Colonic mucosa (tissue), 4 donors: ENCODE measurements at places on chromosomes 1 and 21. TPM values are rescaled to one million over a fixed set of nuclear protein-coding genes. Genes with fewer than 3 reads are reported as not detected.

- no peak for DNase-seq
Observed at GRCh38 chr1:93253516-93253915, 73.0 kb downstream of the CCDC18 start.

- no peak for DNase-seq
Observed at GRCh38 chr1:8517661-8518489, 200.0 kb downstream of the SLC45A1 start.

- DNase-seq, result no peak
Observed at GRCh38 chr1:36796106-36796590, 238.2 kb downstream of the GRIK3 start.

- no peak for DNase-seq
Observed at GRCh38 chr1:74713849-74714248, 19.0 kb downstream of the CRYZ start.

DNA sequence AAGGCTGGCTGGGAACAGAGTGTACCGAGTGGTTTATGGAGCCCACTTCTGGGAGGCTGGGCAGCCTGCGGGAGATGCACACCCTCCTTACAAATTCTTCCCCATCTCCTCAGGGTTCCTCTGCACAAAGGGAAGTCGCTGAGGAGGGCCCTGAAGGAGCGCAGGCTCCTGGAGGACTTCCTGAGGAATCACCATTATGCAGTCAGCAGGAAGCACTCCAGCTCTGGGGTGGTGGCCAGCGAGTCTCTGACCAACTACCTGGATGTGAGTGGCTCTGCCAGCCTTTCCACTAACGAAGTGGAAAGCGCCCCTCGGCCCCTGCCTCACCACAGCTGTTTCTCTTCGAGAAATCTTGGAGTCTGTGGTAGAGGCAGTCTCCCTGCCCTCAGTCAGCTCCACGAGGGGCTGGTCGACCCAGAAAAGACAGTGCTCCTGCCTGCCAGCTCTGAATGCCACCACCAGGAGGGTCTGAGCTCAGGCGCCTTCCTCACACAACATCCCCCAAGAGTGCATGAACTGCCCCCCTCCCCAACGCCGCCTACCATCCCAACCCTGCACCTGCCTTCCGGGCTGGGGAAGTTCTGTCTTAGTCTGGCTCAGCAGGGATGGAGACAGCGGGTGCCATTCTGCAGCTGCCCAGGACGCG lies 31.8 kb downstream of the PROK1 start:
- DNase-seq, result no peak

DNA sequence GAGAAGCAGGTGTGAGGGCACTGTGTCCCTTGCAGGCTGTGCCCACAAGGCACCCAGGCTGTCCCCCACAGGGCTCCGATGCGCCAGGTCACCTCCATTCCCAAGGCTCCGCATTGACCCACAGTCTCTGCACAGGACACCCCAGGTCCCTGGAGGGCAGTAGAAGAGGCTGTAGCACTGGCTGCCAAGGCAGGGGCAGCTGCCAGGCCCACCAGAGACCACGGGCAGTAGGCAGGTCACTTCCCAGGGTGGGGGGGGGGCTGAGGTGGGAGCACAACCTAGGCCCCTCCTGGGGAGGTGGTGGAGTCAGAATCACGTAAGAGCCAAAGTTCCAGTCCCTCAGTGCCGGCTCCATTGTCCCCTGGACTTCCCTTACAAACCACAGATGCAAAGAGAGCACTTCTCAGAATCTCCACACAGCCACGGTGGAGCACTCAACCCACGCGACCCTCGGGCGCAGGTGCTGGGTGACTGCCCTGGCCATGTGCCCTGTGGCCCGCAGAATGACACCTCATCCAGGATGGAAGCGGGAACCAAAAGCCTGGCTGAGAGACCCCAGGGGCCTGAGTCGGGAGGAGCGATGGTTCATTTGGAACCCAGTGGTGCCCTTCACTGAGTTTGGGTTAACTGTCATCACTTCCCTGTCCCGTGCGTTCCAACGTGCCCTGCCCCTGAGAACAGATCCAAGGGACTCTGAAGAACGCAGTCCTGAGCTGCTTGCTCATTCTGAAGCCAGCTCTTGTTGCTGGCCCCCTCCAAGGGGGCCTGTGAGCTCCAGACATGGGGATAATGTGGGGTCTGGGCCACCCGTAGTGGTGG lies 69.7 kb upstream of the PDE9A start:
- no peak for DNase-seq

- DNase-seq, result no peak
Observed at GRCh38 chr1:170893655-170894297, 41.6 kb upstream of the MROH9 start.

DNA sequence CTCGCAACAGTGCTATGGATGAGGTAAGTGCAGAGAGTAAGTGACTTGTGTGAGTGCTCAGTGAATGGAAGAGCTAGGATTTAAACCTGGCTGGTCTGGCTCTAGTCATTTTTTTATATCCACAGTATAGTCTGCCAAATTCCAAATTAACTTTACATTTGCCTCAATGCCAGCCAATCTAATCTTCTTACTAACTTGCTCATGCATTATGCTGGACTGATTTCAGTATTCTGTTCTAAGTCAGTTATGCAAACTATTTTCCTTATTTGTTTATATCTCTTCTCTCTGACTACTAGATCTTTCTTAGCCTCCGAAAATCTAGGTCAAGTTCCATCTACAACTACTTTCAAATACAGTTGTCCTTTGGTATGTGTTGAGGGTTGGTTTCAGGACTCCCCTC lies 133.3 kb downstream of the XPR1 start:
- no peak for DNase-seq

DNA sequence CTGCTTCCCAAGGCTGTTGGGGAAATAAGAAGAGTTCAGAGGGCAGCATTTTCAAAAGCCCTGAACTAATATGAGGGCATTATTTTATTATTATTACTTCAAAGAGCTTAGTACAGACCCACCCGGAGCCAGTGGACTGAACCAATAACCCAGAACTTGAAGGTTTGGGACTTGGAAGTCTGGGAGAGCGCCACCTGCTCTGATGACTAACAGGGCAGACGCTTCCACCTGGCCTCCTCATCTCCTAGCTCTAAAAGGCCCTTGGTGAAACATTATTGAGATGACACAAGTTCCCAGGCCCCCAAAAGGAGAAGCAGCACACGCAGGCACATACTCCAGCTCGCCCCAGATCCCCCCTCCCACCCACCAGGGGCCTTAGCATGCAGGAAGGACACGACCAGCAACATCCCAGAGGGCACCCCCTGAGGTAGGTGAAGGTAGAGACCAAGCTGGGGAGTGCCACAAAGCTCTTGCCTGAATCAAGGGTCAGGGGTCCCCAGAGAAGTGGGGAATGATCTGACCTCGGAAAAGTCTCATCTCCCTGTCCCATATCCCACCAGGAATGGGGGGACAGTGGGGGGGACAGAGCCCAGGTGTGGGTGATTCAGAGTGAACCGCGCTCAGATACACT lies 1.3 kb downstream of the DLGAP3 start:
- DNase-seq, result peak; percentile 13

- no peak for DNase-seq
Observed at GRCh38 chr1:85058786-85059185, 10.5 kb upstream of the MCOLN3 start.

- no peak for DNase-seq
Observed at GRCh38 chr1:94070865-94071264, 50.1 kb downstream of the ABCA4 start.

- DNase-seq, result no peak
Observed at GRCh38 chr1:12424087-12424529, 193.9 kb downstream of the DHRS3 start.

DNA sequence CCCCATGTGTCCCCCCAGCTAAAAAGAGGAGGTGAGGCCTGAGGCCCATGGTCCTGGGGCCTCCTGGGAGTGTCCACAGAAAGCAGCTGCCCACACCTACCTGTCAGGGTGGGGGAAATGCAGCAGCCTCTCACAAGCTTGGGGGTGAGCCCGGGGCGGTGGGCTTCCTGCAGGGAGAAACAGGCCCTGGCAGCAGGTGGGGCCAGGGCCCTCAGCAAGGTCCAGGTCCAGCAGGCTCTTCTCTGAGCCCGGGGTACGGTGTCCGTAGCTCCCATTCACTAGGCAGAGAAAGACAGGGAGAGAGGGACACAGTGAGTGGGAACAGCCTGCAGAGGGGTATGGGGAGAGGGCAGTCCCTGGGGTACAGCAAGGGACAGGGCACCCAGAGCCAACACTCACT lies 139.0 kb downstream of the GLIS1 start:
- DNase-seq, result no peak

DNA sequence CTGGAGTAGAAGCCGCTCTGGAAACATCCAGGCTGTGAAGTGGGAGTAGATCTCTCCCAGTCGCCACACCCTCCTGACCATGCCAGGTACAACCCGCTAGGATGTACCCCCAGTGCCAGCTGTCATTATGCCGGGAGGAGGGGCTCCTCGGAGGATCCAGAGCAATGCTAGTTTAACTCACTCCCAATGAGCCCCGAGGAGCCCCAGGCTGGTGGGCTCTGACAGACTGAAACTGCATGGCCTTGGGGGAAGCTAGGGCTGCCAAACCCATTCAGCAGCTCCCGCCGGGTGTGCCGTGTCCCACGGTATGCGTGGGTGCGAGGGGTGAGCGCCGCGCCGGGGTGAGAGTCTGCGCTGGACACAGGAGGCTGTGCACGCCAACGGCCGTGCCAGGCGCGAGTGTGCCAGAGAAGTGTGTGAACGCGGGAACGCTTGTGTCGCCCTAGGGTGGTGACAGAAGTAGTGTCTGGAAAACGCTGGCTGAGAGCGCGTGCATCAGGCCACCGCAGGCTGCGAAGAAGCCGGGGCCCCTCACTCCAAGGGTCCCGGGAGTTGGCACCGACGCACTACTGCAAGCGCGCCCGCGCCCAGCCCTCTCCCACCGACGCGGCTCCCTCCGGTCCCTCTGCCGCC lies 177.1 kb upstream of the EDN2 start:
- DNase-seq, result no peak

GRCh38 chr1:87329051-87329525 lies 408 bp downstream of the LMO4 start:
- DNase-seq, result peak; percentile 66

KDM5B gene
- 93.4 TPM for total RNA-seq

SERINC2 gene
- 203 TPM for total RNA-seq

TRAF3IP3 gene
- total RNA-seq, result 2.0 TPM

PAPPA2 gene
- 3.6 TPM for total RNA-seq
